ENCODE measurements at places on chromosomes 2 and 18.

DNA sequence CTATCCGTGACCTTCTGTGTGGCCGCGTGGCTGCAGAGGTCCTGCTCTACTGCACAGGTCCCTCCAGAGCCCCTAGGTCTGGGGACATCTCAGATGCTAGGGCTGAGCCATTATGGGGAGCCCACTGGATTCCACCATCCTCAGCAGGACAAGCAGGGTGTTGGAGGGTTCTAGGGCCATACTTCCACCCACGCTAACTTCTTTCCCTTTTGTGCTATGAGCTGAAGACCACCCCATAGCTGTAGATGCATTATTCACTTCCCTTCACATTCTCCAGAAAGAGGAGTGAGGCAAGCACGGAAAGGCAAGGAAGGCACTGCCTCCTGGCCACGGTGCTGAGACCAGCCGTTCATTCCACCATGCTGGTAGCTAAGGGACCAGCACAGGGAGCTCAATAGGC, 149.5 kb upstream of the MYCN start:
- no peak for DNase-seq

DNA sequence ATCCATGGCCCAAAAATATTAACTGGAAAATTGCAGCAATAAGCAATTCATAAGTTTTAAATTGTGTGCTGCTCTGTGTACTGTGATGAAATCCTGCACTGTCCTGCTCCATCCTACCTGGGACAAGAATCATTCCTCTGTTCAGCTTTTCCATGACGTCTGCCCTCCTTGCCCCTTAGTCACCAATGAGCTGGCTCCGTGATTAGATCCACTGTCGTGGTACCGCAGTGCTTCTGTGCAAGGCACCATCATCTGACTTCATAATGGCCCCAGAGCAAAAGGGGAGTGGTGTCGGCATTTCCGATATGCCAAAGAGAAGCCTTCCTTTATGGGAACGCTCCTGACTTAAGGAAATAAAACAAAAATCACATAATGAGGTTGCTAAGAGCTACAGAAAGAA, 3.4 kb upstream of the FAHD2A start:
- DNase-seq: no peak

DNA sequence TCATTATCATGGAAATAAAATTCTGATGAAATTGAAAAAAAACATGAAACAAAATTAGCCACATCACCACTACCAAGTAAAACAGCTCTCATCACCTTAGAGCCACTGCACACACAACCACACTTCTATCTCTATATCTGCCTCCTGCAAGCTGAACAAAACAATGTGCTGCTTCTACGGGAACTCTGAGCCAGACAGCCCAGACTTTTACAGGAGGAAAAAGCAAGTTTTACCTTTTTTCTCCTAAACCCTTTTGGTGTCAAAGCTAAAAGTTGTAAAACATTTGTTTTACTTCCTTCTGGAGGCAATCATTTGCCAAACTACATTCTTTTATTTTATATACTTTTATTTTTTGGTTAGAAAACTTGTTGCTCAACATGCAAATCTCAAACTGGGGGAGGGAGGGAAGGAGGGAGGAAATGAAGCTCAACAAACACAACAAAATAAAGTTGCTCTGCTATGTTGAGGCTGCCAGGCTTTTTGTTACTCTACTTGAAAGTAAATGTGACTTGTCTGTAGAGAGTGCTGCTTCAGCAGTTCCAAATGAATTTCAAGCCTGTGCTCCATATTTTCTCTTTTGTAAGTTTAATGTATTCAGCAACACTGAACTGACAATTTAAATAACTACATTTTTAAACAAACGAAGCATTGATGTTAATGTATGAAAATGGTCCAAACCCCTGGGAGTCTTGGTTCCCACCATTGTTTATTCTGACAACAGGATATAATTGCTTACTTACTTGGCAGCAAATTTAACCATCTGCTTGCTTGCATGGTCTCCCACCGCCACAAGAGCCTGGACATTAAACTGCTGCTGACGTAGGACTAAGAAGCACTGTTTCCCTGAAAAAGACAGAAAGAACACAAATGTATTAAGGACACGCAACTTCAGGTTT, 24.5 kb downstream of the DARS1 start:
- no peak for DNase-seq

- DNase-seq: no peak
Measured at GRCh38 chr2:109299536-109299935, 170.5 kb downstream of the SH3RF3 start.

DNA sequence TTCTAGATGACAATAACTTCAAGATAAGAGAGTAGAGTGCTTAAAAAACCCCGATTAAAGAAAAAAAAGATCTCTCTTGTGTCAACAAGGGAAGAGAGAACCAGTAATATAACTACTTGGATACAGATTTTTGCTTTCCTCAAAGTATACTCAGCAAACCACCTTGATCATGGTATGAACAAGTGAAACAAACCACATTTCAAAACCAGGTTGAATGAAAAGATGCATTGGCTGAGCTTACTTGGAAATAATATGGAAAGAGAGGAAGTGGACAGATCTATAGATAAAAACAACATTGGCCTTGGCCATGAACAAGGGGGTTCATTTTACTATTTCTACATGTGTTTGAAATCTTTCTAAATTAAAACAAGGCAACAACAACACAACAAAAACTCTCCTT, 50.1 kb downstream of the ATP8B1 start:
- DNase-seq: no peak

GRCh38 chr2:230665263-230665691, 47.4 kb upstream of the CAB39 start:
- DNase-seq: no peak

GRCh38 chr2:118097657-118098056, 9.4 kb downstream of the INSIG2 start:
- DNase-seq: no peak

DNA sequence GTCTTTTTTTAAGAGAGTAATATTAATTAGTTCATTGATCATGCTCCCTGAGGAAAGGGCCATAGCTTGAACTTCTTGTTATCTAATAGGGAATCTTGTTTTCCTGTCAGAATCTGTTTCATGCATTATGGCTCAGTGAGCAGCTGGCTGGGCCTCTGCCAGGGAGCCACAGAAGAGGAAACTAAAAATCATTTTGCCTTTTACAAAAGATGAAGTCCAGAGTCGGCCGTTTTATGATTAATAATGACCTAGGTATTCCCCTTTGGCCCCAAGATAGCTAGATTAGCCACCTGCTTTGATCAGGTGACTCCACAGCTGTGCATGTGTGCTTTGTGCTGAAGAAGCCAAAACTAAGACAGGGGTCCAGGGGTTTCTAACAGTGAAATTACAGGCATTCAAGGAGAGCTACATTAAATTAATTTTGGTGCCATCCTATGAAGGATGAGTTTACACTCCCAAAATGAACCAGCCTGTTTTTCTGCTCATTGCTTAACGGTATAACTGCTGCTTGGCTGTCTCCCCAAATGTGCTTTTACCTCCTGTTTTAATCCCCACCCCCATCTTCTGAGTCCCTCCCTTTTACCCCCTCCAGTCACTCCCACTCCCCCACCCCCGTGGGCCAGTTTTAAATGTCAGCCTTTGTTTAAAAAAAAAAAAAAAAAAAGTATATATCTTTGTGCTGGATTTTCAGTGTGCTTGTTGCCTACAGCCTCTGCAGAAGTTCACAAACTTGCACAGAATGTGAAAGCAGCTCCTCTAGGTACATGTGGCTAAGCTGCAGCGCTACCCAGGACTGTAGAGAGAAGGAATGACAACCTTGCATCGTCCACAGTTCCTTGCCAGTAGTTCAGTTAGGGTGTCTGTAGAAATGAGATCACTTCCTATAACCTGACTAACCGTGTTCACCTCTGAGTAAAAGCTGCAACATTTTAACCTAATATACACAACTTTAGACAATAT, 93.1 kb downstream of the CABLES1 start:
- DNase-seq: no peak

DNA sequence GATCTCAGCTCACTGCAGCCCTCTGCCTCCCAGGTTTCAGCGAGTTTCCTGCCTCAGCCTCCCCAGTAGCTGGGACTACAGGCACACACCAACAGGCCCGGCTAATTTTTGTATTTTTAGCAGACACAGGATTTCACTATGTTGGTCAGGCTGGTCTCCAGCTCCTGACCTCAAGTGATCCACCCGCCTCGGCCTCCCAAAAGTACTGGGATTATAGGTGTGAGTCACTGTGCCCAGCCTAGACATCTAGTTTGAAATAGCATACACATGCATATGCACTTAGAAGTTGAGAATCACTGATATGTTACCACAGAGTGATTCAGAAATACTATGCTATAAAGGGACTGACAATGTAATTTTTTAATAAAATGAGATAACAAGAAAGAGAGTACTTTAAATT, 69.8 kb upstream of the CDKL4 start:
- DNase-seq: no peak

- no peak for DNase-seq
Measured at GRCh38 chr2:35891528-35891927, 464.1 kb upstream of the CRIM1 start.

DNA sequence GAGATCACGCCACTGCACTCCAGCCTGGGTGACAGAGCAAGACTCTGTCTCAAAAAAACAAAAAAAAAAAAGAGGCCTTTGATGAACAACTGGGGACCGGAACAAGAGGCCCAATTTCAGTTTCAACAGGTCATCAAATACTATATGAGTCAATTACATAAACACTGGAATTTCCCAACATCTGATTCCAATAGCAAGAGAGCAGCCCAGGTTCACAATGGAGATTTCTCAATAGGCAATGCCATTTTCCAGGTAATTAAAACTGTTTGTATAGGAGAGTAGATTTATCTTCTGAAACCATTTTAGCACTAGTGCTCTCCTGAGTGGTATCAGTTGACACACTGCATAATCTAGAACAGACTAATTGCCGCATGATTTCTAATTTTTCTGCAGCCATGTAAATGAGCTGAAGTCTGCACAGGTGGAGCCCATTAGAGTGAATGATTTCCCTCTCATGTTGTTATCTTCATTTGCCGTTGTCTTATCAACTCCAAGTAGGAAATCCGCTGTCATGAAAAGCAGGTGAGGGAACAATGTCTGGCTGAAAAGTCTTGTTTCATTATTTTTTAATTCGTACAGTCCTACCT, 264.1 kb upstream of the MEIS1 start:
- peak; percentile 6 for DNase-seq

DNA sequence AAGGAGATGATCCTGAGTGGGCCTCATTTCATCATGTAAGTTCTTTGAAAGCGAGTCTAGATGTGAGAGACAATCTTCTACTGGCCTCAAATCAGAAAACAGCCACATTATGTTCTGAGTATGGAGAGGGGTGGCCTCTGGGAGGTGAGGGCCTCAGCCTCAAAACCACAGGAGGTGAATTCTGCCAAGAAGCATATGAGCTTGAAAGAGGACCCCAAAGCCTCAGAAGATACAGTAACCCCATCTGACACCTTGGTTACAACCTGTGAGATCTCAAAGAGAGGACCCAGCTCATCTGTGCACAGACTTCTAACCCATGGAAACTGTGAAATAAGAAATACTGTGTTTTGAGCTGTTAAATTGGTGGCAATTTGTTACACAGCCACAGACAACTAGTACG, 200.1 kb downstream of the ARHGAP15 start:
- DNase-seq: no peak

- no peak for DNase-seq
Measured at GRCh38 chr2:201928363-201928762, 105.3 kb upstream of the FZD7 start.

GRCh38 chr2:108607706-108608301, 73.5 kb downstream of the LIMS1 start:
- DNase-seq: peak; percentile 39

DNA sequence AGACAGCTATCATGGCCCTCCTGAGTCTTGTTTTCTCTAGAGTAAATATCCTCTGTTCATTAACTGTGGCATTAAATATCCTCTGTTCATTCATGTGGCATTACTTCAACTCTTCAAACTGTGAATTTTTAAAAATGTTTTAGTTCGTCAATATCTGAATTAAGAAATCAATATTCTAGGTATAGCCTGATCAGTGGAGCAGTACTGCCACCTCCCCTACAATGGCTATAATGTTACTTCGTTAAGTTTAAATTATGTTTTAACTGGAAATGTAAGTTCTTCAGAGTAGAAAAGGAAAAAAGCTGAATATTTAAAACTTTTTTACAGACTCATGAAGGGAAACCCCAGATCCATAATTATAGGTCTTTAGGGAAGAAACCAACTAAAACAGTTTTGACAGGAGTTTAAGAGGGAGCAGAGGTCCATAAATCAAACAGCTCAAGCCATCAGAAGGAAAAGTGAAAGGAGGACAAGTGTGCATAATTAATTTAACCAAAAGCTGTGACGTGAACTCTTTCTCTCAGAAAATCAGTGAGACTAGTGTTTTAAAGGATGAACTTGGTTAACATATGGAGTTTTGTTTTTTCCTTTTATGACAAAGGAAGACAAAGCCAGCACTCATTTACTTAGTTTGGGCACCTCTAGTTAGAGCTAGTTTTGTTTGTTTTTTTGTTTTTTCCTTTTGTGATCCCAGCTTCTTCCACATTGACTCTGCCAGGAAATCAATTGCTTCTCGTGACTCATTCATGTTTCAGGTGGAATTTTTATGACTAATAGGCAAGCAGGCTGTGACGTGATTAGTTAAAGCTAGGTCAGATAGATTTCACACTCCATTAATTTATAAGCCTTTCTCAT, 44.9 kb downstream of the RBBP8 start:
- no peak for DNase-seq

- DNase-seq: no peak
Measured at GRCh38 chr18:74337155-74337911, 21.7 kb downstream of the C18orf63 start.

GRCh38 chr2:241706537-241706936, 4.7 kb downstream of the ING5 start:
- DNase-seq: no peak

DNA sequence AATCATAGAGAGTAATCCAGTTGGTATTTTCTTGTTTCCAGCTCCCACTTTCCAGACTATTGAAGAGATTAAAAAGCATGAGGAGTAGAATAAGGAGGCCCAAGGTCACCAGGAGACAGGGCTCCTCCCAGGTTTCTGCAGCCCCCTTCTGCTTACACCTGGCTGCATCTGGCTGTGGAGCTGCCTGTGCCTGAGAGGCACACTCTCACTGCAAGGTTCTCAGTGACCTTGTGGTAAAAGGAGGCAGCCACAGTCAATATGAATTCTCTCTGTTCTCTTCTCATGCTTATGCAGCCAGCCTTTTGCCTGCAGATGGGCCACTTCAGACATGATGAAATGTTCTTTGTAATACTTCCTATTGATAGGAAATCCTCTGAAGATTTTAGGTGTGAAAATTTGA, 233.7 kb downstream of the MYO3B start:
- DNase-seq: no peak

- DNase-seq: no peak
Measured at GRCh38 chr18:55072698-55073097, 113.4 kb upstream of the CCDC68 start.

DNA sequence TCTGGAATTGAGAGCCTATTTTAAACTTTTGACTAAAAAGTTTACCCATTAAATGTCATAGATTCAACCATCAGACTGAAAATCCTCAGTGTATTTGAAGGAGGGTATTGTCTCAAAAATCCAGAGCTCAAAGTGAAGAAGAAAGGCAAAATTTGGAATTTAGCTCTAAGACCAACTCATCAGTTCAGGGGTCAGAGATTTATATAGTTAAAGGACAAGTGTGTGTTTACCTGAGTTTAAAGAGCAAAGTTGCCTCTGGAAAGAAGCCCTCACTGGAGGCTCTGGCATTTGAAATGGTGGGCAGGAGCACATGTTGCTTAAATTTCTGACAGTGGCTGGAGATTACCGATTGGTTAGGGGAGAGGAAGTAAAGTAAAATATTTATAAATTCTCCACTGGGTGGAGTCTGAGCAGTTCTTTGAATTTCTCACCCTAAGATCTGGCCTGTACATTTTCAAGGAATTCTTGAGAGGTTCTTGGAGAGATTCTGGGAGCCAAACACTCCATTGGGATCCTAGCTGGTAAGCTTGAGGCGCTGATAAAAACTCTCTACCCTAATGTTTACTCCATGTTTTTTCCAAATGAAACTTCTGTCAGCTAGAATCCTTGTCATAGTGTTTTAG, at the start of gene KYNU:
Gene KYNU (plus strand): TSS at position 449 of the 623 bp plus-strand sequence. CDS start 7,704 bp downstream, outside the sequence.
- DNase-seq: no peak

All from NCI-H2029 (cell line).